A549 treated with Mapracorat at 1 μM for 4 hours (cell line): ENCODE measurements at places on chromosomes 7 and 10. TPM values are rescaled to one million over a fixed set of nuclear protein-coding genes. Genes with fewer than 3 reads are reported as not detected.

HTR5A gene
- not detected in 5 replicates for total RNA-seq

HERPUD2 gene
- total RNA-seq = 17.2 to 20.7 TPM (median 19.5 TPM) in 5 replicates

AUTS2 gene
- 2.6 to 5.5 TPM (median 3.6 TPM) in 5 replicates for total RNA-seq

CREB5 gene
- total RNA-seq = 3.4 to 4.7 TPM (median 3.6 TPM) in 5 replicates

LEP gene
- not detected in 5 replicates for total RNA-seq

PRSS37 gene
- not detected in 5 replicates for total RNA-seq

PPRC1 gene
- total RNA-seq = 48.5 to 64.4 TPM (median 57.3 TPM) in 5 replicates

UPK3BL2 gene
- 1.6 to 3.6 TPM (median 2.4 TPM) in 5 replicates for total RNA-seq

DMBT1 gene
- total RNA-seq = 0.16 to 0.19 TPM (median 0.18 TPM) in 5 replicates

MYO1G gene
- 0.12 to 0.28 TPM (median 0.16 TPM) in 5 replicates for total RNA-seq
